ENCODE measurements at places on chromosomes 6 and 20.

DNA sequence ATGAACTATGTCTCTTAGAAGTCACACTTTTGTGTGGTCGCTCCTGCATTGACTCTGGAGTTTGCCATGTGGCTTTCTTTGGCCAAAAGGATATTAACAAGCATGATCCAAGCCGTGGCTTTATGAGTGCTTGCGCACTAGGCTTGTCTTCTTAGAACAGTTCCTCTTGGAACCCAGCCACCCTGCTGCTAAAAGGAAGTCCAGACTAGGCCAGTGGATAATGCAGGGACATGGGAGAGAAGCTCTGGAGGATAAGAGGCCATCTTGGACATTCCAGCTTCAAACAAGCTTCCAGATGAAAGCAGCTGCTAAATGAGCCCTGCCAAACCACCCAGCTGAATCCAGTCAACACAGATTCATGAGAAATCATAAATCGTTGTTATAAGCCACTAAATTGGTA lies 346.4 kb downstream of the CDC5L start:
- DNase-seq = no peak

- DNase-seq = no peak
Observed at GRCh38 chr6:72861935-72862432, 240.1 kb downstream of the KCNQ5 start.

DNA sequence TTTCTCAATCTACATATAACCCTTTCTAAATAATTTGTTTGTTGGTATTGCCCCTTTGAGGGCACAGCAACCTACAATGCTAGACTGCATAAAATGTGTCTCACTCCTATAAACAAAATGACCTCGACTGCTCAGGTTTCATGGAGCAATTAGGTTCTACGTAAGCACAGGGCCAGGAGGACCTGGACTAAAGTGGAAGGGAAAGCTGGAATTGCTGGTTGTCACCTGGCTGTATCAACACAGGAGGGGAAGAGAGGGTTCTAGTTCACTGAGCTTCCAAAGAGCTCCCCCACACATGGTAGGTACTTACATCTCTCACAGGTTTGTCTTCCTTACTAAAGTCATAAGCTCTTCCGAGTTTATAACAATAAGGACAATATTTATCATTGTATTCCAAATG lies 51.0 kb downstream of the NCOA6 start:
- peak; percentile 12 for DNase-seq

GRCh38 chr20:63119121-63119962 lies 96.6 kb downstream of the YTHDF1 start:
- DNase-seq = no peak

- no peak for DNase-seq
Observed at GRCh38 chr20:21047981-21048380, 58.2 kb downstream of the LINC00237 start.

- DNase-seq = no peak
Observed at GRCh38 chr20:965956-966355, 36.2 kb downstream of the RSPO4 start.

DNA sequence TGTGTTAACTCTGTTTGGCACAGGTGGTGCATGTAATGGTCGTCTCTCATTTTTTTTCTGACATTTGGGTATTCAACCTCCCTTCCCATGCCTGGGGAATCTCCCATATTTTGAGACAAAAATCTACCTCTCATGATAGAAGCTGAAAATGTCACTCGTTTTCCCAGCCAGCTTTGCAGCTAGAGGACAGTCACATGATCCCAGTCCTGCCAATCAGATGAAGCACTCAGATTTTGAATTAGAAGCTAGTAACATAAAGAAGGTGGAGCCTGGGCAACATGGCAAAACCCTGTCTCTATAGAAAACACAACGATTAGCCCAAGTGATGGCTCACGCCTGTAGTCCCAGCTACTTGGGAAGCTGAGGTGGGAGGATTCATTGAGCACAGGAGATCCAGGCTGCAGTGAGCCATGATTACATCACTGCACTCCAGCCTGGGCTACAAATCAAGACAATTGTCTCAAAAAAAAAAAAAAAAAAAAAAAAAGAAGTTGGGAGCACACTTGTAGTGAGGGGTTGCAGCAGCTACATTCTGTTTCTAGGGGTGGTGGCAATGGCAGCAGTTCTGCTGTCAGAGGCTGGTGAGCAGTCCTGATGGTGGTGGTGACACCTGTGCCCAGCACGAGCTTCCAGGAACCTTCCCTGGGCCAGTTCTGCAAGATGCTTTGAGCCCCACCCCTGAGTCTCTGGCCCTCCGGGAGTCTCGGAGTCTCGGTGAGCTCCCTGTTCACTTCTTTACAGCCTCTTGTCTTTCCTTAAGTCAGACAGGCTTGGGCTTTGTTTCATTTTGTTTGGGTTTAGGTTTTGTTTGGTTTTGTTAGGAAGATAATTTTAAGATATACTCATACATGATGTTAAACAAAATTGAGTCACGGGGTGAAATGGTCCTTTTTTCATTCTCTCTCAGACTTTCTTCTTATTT lies 94.1 kb upstream of the KCNG1 start:
- no peak for DNase-seq

- no peak for DNase-seq
Observed at GRCh38 chr6:11650025-11650696, 112.6 kb downstream of the TMEM170B start.

DNA sequence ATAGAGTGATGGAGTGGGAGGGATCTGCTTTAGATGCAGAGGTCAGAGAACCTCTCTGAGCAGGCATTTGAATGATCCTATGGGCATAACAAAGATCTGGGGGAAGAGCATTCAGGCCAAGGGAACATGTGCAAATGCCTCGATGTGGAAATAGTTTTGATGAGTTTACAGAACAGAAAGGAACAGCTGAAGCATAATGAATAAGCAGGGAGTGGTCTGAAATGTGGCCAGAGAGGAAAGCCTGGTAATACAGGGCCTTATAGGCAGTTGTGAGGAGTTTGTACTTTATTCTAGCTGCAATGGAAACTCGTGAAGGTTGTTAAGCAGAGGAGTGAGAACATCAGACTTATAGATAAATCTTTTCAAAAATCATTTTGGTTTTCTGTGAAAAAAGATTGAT lies 33.0 kb upstream of the ME1 start:
- no peak for DNase-seq

DNA sequence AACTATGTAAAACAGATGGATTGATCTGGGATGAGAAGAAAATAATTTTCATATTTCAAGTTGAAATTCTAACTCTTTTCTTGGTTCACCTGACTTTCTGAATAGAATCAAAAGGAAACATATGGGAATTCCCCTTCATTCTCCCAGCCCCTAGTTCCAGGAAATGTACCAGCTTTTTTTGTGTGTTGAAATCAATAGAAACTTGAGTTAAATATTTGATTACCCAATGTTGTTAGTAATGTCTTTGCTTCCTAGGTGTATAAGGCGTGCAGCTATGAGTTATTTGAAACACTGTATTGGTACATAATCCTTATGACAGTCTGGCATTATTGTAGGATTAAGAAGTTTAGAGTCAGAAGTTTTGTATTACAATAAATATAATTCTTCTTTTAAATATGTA lies 21.5 kb downstream of the VNN2 start:
- DNase-seq = no peak

DNA sequence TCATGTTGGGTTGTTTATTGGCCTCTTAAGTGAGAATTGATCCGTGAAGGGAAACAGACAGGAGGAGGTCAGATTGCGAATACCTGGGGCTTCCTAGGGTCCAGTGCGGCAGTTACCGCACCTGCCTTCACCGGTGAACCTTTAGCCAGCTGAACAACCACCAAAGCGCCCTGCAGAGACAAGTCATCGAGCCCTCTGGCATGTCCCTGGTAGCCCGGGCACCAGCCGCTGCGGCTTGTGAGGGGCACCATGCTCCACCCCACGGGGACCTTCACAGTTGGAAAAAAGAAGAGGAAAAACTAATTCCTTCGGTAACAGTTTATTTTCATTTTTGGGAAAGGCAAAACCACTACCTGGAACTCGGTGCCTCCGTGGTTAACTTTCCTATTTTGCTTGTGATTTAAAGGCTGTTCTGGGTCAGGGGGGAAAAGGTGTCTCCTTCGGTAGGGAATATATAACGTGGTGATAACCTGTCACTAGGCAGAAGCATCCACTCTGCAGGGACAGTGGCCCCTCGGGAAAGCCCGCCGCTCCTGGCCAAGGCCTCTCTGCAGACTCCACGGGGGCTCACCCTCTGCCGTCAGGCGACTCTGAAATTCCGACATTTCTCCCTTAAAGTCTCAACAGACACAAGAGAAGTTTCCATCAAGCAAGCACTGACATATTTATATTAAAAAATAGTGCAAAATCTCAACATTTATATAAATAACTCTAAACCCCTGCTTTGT lies 30.7 kb upstream of the ZBP1 start:
- no peak for DNase-seq

DNA sequence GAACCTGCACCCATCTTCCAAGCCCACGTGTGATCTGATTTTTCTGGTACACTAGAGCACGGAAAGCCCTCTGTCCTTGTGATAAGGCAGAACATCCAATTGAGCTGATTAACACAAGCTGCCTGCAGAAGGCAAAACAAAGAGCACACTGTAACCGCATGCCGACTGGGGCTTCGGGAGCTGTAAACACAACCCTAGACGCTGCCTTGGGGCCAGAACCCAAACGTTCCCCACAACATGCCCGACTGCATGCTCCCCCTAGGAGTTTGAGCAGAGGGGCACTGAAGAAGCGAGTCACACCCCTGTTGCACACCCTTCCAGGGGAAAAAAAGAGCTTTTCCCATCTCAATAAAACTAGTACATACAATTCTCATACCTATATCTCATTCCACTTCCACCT lies 470.7 kb downstream of the HTR1B start:
- no peak for DNase-seq

DNA sequence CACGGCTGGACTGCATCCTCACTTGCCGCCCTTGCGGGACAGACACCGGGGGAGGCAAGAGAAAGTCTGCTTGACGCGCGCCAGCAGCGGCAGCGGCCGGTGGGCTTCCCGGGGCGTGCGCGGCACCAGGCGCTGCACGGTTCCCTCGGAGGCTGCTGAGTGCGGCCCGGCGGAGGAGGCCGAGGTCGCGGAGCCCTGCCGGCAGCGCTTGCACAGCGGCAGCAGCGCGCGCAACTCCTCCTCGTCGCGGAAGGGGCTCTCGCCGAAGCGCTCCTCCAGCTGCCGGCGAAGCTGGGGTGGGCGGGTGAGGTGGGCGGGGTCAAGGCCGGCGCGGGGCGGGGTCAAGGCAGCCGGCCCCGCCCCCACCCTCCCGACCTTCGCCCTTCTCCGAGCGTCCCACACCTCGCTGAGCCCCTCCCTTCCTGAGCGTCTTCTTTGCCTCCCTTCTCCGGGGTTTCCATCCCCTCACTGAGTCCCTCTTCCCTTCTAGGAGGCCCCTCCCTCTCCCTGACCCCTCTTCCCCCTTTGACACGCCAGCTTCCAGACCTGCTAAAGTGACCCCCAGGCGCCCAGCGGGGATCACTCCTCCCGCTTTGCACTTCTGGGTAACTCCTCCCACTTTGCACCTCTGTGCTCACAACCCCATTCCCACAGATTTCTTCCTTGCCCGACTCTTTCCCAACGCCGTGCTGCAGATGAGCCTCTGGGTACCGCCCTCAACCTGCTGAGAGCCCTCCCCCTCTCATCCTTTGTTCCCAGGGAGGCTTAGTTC lies 8.8 kb downstream of the DUSP15 start:
- no peak for DNase-seq

- no peak for DNase-seq
Observed at GRCh38 chr6:37059344-37060194, 54.1 kb downstream of the FGD2 start.

GRCh38 chr6:154298297-154298696 lies 58.3 kb downstream of the IPCEF1 start:
- no peak for DNase-seq

DNA sequence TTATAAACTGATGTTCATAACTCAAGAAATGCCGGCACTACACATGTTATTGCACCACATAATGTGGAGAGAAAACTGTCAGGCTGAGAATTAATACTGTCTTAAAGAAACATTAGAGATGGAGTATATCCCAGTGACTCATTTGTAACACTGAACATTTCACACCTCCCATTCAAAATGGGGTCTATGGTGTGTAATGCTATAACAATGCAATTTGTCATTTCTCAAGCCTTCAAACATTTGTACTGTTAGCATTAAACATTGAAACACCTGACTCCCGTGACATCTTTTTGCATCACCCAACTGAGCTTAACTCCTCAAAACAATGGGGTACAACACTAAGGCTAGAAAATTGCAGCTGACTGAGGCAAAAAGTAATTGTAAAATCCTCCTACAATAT lies 151.7 kb downstream of the DST start:
- no peak for DNase-seq

- no peak for DNase-seq
Observed at GRCh38 chr6:157484181-157484580, 103.2 kb downstream of the ZDHHC14 start.

- DNase-seq = no peak
Observed at GRCh38 chr6:9499709-9500108, 915.2 kb downstream of the TFAP2A start.

- no peak for DNase-seq
Observed at GRCh38 chr6:53618219-53618618, 47.3 kb downstream of the KLHL31 start.

DNA sequence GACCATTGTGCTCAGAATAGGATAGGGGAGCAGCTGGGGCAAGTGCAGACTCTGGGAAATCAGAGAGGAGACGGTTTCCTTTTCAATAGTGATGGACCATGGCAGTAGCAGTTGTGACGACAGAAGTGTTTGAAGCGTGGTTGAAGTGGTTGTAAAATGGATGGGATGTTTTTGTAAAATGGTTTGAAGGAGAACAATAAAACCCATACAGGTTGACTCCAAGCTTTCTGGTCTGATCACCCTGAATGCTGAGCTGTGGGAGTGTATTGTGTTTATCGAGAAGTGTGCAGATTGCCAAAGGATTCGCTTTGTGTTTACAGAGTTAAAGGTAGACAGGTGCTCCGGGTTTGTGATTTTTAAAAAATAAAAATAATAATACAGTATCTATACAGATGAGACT lies 255.2 kb upstream of the SULF2 start:
- DNase-seq = peak; percentile 60

DNA sequence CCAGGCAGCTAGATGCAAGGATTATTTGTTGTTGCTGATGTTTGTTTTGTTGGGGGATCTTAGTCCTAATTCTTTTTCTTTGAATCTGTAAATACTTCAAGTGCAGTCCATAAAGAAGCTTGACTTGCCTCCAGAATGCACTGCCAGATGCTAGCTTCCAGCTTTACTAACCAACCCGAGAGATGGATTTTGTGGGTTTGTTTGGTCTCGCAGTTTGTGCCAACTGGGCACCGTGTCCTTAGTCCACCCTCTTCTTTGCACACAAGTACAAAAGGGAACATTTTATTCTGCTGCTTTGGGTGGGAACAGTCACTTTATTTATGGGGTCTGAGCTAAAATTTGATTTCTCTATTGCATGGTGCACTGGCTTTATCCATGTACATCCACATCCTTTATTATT lies 212.0 kb downstream of the PLCB1 start:
- DNase-seq = no peak

- no peak for DNase-seq
Observed at GRCh38 chr6:158413814-158414565, 101.7 kb downstream of the TULP4 start.
